Cortex of kidney (tissue), 1 donor: ENCODE measurements at places on chromosomes 11 and 22.

GRCh38 chr22:29216011-29216872 lies 10.5 kb downstream of the EMID1 start:
- no peak for DNase-seq

DNA sequence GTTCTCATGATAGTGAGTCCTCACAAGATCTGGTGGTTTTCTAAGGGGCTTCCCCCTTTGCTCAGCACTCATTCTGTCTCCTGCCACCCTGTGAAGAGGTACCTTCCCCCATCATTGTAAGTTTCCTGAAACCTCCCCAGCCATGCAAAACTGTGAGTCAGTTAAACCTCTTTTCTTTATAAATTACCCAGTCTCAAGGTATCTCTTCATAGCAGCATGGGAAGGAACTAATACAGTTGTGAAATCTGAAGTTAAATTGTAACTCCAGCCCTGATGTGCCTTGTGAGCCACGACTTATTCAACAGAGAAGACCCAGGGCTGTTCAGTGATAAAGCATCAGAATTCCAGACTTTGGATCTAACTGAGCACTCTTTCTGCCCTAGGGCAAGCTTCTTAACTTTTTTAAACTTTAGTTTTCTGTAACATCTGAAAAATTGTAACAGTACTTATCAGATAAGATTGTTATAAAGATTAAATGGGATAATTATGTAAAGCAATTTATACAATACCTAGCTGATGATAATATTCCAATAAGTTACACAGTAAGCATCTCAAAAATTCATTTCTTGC lies 220.0 kb downstream of the TRPC6 start:
- DNase-seq, result no peak

DNA sequence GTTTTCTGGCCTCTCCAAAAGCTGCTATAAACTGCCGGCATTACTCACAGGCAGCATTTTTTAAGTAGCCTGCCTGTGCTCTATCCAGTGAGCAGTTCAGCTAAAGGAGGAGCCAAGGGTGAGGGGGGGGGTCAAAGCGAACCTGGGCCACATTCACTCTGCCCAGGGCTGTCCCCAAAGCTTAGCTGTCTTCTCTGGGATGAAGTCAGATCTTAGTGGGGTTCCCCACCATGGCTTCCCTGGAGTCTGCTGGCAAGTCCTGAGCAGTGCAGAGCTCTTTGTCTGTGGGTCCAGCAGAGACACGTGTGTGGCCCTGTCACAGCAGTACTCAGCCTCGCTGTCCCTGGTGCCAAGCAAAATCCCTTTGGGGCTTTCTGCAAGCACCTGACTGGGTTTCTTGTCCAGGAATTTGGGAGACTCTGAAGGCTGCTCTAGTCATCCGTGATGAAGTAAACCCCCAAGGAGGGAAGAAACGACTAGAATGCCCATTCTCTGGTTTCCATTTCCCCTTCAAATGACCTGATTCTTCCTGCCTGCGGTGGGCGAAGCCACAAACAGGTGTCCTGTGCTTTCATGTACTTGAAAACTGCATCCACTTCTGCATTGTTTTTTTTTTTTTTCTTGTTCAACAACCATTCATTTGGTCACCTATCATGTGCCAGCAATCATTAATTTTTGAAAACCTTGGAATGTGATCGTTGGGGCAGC lies 2.6 kb downstream of the KCNJ5 start:
- no peak for DNase-seq

GRCh38 chr22:27794226-27794625 lies 7.3 kb downstream of the MN1 start:
- DNase-seq, result no peak

DNA sequence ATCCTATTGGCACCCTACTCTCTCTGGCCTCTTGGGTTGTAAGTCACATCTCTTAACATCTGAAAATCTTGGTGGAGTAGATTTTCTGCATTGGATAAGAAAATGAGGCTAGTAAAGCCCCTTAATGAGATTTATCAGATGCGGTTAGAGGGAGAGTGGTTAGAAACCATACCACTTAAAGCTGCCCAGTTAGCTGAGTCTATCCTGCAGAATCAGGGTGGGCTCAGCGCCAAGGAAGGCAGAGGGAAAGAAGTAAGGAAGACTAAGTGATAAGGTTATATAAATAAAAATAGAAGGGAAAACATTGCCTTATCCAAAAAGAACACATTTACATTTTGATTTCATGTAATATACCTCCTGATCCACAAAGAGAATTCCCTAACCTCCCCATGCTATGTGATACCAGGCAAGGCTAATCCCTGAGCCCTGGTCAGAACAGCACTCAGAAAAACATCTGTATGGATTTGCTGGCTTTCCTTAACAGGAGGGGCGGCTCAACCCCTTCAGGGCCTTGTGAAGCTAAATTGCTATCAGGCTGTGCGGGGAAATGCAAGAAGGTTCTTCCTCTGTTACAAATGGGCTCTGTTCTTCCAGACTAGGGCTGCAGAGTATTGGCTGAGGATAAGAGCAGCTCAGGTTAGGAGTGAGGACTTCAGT lies 101.7 kb downstream of the SNX19 start:
- DNase-seq, result no peak

DNA sequence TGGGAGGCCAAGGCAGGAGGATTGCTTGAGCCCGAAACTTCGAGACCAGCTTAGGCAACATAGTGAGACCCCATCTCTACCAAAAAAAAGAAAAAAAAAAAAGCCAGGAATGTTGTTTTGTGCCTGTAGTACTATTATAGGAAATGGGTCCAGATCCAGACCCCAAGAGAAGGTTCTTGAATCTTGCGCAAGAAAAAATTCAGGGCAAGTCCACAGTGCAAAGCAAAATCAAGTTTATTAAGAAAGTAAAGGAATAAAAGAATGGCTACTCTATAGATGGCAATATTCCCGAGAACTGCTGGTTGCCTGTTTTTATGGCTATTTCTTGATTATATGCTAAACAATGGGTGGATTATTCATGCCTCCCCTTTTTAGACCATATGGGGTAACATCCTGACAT lies 51.2 kb upstream of the RDX start:
- no peak for DNase-seq

GRCh38 chr11:15636521-15637089 lies 521.9 kb downstream of the INSC start:
- no peak for DNase-seq

DNA sequence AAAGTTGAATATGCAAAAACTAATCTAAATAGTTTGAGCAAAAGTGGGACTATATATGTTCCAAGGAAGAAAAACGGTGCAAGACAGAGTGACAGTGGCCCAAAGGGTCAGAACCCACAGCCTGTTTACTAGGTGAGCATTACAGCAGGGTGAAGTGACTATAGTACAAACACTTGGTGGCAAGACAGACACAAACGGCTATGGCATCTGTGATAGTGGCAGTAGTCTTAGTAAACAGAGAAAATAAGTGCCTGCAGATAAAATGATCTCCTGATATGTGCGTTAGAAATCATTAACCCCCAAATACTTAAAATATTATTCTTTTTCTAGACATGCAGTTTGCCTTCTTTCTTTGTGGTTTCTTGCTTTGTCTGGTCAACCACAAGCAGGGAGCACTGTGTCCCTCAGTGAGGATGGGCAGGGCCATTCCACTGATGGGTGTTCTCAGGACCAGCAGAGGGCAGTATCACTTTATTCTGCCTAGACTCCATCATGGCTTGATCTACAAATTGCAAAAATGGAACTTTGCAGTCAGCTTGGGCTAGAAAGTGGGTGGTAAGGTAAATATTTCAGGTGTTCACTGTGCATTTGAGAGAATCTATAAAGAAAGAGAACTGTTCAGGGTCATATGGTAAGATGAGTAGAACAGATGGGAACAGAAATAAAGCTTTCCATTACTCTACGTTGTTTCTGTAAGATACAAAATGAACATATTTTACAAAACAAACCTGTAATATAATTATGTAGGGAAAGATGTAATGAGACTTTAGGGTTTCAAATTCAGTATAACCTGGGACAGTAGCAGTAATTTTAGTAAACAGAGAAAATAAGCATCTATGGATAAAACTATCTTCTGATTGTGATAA lies 198.2 kb downstream of the SWAP70 start:
- no peak for DNase-seq
